Stimulated activated naive B cell treated with anti-CD40 and anti-IgM and Interleukin-4, amounts not matched to agents 10 μg/mL and 1 μg/mL and 100 μg/mL, for 72 hours (primary cell): ENCODE measurements at places on chromosomes 16 and 17.

- DNase-seq = no peak
Measured at GRCh38 chr17:45123930-45124796, 8.2 kb downstream of the PLCD3 start.

- no peak for DNase-seq
Measured at GRCh38 chr16:80344570-80344969, 196.2 kb upstream of the DYNLRB2 start.

- no peak for DNase-seq
Measured at GRCh38 chr16:87331241-87331801, 14.1 kb upstream of the C16orf95 start.

DNA sequence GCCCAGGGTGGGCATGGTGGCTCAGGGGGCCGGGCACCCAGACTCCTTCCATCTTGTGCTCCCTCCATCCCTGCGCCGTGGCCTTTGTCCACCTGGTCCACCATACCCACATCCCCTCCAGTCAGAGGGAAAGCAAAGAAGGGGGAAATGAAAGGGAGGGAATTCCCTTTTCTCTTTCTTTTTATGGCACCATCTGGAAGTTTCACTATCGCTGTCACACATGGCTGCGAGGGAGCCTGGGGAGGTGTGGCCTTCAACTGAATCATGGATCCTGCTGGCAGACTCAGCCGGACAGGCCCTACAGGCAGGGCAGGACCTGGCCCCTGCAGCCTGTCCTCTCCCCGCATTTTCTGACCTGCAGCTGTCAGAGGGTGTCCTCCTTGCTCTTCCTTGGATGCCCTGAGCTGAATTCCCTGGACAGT lies 6.2 kb downstream of the SLC12A3 start:
- peak; percentile 67 for DNase-seq

- DNase-seq = no peak
Measured at GRCh38 chr16:53031323-53031942, 21.3 kb downstream of the CHD9NB start.
